Left lobe of liver (tissue), 2 donors: ENCODE measurements at places on chromosomes 1 and 21.

DNA sequence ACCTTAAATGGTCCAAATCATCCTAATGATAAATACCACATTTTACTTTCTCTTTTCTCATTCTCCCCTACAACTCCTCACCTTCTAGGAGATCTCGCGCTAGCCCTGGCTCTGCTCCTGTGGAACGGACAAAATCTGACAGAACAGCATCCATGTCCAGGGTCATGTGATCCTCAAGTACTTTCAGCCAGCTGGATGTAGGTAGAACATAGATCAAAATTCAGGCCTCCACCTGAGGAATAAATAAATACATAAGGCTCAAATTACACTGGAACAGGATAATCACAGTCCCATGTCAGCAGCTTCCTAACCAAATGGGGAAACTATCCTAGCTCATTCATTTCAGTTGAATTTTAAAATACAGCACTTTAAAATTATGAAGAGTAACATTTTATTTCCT, 33.2 kb downstream of the OTUD7B start:
- DNase-seq = no peak

DNA sequence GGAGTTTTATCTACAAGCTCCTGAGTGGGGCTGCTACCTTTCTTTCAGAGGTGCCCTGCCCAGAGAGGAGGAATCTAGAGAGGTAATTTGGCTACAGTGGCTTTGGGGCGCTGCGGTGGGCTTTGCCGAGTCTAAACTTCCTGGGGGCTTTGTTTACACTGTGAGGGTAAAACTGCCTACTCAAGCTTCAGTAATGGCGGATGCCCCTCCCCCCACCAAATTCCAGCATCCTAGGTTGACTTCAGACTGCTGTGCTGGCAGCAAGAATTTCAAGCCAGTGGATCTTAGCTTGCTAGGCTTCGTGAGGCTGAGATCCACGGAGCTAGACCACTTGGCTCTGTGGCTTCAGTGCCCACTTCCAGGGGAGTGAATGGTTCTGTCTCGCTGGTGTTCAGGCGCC, 43.9 kb downstream of the SWT1 start:
- no peak for DNase-seq

GRCh38 chr1:111878649-111879048, 110.8 kb downstream of the KCND3 start:
- DNase-seq = no peak

GRCh38 chr1:57711326-57711725, 287.5 kb upstream of the DAB1 start:
- DNase-seq = no peak

DNA sequence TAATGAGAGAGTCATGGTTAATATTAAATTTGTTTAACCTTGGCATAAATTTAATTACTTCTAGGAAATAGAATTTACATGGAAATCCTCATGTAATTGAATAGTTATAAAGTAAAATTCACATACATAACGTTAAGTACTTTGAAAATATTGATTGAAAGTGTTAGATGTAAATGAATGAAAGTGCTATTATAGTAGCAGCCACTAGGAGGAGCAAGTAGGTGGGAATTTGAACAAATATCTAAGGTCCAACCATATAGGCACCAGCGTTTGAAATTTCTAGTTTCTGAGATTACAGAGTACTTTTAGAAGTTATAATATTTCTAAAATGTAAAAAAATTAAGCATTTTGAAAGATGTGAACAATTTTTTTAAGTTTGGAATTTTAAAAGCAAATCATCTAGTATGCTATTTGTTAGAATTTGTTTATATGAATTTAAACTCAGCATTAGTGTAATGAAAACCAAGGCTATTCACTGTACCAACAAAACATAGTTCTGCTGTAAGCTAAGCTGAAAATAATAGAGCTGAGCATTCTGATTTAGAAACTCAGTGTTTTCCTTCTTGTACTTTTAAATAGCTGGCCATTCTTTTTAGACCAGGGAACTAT, 3.3 kb downstream of the B3GALT2 start:
- DNase-seq = no peak

DNA sequence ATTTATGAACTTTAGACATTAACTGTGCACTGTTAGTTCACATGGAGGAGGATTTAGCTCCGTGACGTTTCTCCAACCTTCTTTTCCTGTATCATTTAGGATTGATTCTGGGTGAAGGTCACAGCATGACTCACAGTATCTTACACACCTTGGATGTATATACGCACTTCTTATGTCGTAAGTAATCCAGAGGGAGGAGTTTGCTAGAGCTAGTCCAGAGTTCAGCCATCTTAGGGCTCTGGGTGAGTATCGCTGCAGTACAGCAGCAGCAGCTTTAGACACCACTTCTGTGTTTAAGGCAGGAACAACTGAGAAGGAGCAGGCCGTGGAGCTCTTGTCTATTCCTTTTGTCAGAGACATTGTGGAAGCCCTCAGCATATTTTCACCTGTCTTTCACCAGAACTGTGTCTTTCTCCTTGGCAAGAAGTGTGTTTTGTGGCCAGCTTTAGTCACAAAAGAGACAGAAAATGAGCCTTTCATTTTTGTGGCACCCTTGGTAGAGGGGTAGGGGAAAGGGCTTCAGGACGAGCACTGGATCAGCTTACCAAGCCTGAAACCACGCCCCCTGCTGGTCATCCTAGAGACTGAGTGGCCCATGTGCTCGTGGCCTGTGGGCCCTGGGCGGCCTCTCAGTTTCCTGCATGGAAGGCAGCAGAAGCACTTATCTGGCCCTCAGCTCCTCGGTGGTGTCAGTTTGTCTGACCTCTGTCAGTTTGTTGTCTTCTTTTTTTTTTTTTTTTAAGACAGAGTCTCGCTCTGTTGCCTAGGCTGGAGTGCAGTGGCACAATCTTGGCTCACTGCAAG, 64.0 kb downstream of the ADARB1 start:
- no peak for DNase-seq

- DNase-seq = no peak
Observed at GRCh38 chr21:25939396-25939761, 204.6 kb downstream of the GABPA start.

- DNase-seq = no peak
Observed at GRCh38 chr1:82367456-82367855, 566.7 kb downstream of the ADGRL2 start.

- peak; percentile 77 for DNase-seq
Observed at GRCh38 chr1:34785231-34785874, 4.3 kb downstream of the GJB3 start.

GRCh38 chr1:52032785-52033131, 852 bp downstream of the KTI12 start:
- peak; percentile 51 for DNase-seq

DNA sequence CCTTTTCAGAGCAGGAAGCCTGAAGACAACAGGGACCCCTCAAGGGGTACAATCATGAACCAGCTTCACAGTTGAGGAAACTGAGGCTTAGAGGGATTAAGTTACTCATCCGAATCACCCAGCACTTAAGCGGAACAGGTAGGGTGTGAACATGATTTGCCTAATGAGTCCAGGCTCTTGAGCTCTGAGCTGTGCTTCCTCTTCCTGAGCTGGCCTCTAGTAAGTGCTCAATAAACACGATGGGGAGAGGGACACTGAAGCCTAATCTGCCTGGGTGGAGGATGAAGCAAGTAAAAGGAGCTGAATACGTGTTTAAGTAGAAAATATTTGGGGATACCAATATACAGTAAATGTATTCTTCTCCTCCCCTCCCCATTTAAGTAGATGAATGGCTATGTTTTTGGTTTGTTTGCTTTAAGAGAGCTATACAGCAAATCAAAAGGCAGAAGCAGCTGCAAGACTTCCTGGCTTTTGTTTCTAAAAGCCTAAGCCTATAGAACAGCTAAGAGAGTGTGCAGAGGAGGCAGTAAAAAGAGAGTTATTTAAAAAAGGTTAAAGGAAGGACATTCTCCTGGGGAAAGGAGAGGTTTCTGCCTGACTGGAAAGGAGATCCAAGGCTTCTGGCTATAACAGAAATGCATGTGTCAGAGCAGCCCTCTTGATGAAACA, 20.5 kb downstream of the STPG1 start:
- no peak for DNase-seq

DNA sequence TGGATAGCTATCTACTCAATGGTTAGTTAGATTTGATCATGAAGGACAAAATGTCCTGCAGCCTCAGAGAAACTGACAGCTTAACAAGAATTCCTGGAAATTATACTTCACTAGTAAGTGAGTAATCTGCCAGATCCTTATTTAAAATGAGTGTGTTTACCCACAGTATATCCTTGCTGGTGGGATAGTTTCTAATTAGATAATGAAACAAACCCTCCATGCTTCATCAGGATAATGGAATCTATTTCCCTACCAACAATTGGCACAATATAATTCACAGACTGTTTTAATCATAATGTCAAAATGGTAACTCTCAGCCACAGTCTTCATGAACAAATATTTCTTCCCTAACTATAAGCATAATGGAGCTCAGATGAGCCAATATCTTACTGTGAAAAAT, 239.4 kb upstream of the ST6GALNAC5 start:
- no peak for DNase-seq

- DNase-seq = no peak
Observed at GRCh38 chr1:21524686-21525339, 15.6 kb downstream of the ALPL start.

GRCh38 chr21:44533121-44533890, 6.7 kb downstream of the KRTAP10-1 start:
- peak; percentile 40 for DNase-seq

GRCh38 chr1:192167011-192167410, 8.7 kb downstream of the RGS18 start:
- DNase-seq = no peak

GRCh38 chr1:207321790-207322645, 540 bp downstream of the CD55 start:
- no peak for DNase-seq

- DNase-seq = no peak
Observed at GRCh38 chr1:72847651-72848050, 565.3 kb upstream of the NEGR1 start.

GRCh38 chr1:17224434-17224833, 19.5 kb downstream of the PADI1 start:
- DNase-seq = no peak

- peak; percentile 61 for DNase-seq
Observed at GRCh38 chr1:221230605-221231004, 351.4 kb downstream of the HLX start.

DNA sequence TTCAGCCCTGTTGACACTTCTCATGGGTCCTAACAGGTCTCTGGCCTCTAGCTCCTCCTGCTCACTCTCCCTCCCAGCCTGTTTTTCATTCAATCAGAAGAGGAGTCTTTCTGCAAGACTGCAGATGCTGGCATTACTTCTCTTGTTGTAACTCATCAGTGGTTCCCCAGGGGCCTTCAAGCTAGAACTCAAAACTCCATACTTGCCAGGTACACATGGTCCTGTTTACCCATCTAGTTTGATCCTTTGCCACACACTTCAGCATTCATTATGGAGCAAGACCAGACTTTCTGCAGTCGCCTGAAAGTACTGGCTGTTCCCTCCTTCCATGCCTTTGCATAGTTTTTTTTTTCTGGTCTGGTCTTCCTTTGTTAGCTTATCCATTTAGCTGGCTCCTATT, 47.9 kb downstream of the SERBP1 start:
- no peak for DNase-seq

GRCh38 chr1:6052543-6053205, 7.0 kb downstream of the KCNAB2 start:
- DNase-seq = no peak

- DNase-seq = no peak
Observed at GRCh38 chr1:172893146-172893841, 157.4 kb downstream of the TNFSF18 start.

GRCh38 chr1:56525489-56526041, 53.8 kb downstream of the PLPP3 start:
- DNase-seq = no peak

DNA sequence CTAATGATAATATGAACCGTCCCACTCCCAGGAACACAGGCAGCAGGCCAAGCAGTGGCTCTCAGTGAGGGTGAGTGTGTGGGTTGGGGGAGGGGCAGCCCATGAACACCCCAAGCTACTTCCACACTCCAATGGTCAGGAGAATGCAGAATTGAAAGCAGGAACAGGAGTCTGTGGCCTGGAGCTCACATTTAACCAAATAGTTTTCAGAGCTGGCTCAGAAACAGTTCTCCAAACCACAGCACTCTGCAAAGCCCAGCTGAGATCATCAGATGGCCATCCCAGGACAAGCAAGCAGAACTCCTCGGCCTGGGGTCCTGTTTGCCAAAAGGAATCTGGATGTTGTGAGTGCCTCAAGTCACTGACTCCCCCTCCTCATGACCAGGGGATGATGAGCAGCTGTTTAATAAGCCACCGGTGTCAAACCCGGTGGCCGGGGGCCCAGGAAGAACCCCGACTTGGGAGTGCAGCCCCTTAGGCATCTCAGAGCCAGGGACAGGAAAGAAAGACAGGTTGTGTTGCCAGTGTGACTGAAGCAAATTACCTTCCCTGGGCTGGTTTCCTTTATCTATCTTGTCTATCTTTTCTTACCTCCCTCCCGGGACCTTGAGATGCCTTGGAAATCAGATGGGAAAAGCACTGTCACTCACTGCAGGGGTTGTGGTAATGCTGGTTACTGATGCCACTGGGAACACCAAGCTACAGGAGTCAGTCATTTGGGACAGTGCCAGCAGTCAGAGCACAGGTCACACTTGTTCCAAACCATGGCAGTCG, 20.4 kb downstream of the DEGS1 start:
- peak; percentile 68 for DNase-seq

DNA sequence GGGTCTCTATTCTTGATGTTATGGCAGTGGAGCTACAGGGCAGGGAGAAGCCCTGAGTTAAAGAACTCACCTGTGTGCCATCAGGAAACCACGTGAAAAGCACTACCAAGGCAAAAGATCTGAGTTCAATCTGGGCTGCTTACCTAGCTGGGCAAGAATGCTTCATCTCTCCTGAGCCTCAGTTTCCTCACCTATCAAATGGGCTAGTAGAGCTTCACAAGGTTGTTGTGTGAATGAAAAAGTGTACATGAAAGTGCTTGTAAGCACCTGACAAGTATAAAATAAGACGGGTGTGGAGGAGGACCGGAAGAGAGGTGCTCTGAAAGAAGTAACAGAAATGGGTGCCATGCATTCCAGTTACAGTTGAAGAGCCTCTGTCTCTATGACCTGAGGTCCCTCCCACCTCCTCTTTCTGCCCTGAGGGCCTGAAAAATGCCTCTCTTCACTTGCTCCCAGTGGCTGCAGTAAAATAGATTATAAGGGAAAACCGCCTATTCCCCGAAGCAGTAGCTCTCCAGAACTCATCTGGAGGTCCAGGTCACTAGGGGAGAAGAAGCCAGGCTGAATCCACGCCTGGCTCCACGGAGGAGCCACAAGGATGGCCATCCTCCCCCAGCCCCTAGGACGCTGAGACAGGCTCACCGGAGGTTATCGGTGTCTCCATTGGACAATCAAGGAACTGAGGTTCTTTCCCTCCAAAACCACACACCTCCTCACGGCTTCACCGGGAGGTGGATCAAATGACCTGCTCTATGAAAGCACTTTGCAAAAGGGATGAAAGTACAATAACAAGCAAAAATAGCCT, 1.4 kb downstream of the GPR161 start:
- DNase-seq = no peak

GRCh38 chr1:89865498-89866382, 44.9 kb downstream of the LRRC8D start:
- no peak for DNase-seq

GRCh38 chr1:47824297-47824696, 172.9 kb downstream of the TRABD2B start:
- no peak for DNase-seq
